GM18507 (cell line): ENCODE measurements at places on chromosomes 7 and 10.

DNA sequence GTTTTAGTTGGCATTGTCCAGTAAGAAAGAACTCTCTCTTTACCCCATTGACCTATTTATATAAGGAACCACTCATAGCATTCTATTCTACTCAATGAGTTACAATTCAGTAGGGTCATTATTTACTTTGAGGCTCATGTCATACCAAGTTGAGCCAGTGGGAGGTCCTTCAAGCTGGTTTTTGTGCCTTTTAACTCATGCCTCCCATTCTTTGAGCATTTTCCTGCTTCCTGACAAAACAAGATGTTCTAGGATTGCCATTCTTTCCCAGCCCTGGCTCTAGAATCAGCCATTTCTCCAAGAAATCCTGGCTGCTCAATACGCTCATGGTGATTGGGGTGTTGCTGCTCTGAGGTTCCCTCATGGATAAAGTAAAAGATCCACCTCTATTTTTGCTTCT, 250.1 kb downstream of the ABCA13 start:
- DNase-seq = no peak

GRCh38 chr7:135428879-135429278, 81.0 kb downstream of the CNOT4 start:
- DNase-seq = no peak

DNA sequence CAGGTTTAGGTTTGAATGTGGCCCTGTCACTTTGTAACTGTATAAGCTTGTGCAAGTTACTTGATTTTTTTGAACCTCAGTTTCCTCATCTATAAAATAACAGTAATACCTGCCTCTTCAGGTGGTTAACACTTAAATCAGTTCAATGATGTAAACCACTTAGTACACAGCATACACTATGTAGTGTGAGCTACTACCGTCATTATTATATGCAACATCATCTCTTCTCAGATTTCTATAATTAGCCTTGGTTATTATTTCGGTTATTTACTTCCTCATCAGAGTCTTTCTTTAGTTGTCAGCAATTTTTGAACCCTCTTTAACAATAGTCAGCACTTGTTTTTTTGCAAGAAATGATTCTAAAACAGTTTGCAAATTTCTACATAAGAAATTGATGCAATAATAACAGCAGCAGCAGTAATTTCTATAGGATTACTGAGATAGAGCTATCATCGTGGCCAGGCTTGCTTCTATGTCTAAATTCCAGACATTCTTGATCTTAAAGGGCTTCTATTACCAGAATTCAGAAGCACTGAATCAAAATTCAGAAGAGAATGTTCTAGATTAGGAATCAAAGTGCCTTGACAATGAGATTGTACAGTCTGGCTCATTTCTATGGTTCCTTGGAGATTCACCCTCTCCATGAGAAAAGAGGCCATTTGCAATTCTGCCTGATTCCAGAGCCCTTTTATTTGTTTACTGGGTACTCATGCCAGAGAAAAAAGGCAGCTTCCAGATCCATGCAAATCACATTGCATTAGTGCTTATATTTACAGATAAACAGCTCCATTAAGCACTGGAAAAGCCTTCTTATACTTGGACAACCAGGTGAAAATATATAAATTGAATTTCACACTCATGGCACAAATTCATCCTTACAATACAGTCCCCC, 25.0 kb upstream of the WDR11 start:
- no peak for DNase-seq

- DNase-seq = no peak
These were observed 57.9 kb upstream of the GTF2IRD1 start for GRCh38 chr7:74395745-74396311.

DNA sequence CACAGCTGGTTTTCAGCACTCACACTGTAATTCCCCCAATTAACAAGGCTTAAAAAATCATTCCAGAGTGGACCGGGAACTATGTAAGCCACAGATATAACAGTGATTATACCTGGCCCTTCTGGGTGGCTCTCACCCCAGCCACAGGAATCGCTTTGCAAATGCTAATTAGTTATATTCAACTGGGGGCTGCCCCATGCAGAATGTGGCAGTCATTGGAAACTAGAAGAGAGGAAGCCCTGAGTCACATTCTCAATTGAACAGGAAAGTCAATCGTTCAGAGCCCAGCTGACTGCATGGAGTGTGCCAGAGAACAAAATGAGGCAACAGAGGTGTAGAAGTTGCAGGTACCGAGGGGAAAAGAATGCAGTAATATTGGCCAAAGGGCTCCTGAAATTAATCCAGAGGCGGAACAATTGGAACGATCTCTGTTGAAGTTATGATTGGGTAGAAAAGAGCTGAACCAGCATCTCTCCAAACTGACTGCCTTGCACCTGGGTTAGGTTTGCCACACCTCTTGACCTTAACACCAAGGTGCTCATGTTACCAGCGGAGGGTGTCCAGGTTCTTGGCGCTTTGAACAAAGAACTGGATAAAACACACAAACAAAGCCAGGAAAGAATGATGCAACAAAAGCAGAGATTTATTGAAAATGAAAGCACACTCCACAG, 909.7 kb upstream of the AUTS2 start:
- no peak for DNase-seq

GRCh38 chr7:27462575-27463270, 200.0 kb downstream of the HIBADH start:
- no peak for DNase-seq

- DNase-seq = no peak
These were observed 14.0 kb downstream of the ADAM8 start for GRCh38 chr10:133262696-133263095.

DNA sequence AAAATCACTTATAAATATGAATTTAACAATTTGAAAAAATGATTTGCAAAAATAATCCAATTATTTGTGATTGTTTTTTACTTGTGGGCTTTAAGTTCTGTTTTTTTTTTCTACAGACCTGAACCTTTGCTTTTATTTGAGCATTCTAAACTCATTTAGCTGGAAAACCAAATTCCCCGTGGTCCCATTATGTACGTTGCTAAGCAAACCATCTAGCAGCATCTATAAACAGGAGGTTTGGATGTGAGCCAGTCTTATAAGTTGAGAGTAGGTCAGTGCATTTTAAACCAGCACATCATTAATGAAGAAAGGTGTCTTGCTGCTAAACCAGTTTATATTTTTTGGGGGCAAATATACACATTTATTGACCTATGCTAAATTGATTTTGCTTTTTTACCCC, 77.3 kb downstream of the LRRN3 start:
- no peak for DNase-seq

DNA sequence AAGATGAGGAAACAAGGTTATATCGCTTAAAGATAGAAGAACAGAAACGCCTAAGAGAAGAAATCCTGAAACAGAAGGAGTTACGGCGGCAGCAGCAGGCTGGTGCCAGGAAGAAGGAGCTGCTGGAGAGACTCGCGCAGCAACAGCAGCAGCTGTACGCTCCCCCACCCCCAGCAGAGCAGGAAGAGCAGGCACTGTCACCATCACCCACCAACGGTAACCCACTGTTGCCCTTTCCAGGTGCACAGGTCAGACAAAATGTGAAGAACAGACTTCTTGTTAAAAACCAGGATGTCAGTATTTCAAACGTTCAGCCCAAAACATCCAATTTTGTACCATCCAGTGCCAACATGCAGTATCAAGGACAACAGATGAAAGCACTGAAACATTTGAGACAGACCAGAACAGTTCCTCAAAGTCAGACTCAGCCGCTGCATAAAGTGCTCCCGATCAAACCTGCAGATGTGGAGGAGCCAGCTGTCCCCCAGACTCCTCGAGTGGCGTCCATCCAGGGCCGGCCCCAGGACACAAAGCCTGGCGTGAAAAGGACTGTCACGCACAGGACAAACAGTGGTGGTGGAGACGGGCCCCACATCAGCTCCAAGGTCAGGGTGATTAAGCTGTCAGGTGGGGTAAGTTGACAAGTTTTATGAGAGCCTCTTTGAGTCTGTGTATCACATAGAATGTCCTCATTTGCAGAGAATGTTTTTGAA, 67.1 kb downstream of the SHH start:
- no peak for DNase-seq

GRCh38 chr10:101397140-101397539, 43.2 kb downstream of the BTRC start:
- no peak for DNase-seq

DNA sequence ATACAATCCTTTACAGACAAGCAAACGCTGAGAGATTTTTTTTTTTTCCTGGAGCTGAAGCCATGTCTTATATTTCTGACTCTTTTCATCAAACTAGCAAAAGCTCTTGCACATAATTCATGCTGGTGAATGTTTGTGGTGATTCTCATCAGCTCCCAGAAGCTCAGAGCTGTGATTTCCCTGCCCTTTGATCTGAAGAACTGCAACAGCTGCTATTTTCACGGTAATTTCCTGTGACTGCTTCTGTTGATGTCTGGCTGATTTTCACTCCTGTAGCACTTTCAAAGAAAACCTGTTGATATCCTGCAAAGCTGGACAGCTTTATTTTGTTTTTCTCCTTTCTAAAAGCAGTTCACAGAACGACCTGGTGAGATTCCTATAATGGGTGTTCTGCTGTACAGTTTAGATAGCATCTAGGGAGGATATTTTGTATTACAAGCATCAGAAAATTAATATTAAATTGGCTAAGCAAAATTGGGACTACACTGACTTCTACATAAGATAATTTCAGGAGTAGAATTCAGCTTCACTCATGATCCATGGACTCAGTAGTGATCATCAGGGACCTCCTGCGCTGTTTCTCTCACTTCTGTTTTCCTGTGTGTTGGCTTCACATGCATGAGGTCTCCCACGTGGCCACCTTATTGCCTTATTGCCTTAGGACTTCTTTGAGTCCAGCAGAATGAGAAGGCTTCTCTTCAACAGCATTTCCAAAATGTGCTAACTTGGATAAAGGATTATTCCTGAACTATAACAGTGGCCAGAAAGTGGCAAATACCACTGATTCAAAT, 1111.6 kb upstream of the SORCS1 start:
- no peak for DNase-seq

DNA sequence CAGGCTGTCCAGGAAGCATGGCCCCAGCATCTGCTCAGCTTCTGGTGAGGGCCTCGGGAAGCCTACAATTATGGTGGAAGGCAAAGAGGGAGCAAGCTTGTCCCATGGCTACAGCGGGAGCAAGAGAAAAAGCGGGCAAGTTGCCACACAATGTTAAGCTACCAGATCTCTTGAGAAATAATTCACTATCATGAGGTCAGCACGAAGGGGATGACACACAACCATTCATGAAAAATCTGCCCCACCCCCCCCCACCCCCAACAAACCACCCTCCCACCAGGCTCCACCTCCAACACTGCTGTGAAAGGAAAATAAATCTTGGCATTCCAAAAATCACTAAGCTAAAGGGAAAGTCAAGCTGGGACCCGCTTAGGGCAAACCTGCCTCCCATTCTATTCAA, 545.8 kb upstream of the NRP1 start:
- DNase-seq = no peak

GRCh38 chr10:128058106-128058749, 68.0 kb downstream of the MKI67 start:
- no peak for DNase-seq

DNA sequence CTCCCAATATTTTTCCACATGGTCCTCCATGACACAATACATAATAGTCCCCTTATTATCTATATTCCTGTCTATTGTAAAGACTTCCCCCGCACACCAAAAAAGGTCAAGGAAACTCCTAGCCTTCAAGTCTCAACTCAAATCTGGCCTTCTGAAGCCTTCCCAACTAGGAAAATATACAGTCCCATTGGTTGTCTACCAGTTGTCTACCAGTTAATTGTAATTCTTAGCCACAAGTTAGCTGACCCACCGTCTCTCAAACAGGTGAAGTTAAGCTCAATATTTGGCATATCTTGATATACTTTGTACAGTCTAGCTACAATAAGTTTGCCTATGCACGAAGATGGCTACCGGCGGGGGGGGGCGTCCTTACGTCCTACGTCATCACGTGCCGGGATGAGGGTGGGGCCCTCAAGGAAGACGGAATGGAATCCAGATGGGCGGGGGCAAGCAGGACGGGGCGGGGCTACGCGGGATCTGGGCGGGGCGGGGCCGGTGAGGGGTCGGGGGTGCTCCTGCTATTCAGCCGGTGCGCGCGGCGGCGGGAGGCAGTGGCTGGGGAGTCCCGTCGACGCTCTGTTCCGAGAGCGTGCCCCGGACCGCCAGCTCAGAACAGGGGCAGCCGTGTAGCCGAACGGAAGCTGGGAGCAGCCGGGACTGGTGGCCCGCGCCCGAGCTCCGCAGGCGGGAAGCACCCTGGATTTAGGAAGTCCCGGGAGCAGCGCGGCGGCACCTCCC, at the start of gene AHR:
Gene AHR, plus strand, starts transcription at position 551 of the 738 bp plus-strand sequence. CDS start 613 bp downstream, outside the sequence.
- DNase-seq = peak; percentile 73

DNA sequence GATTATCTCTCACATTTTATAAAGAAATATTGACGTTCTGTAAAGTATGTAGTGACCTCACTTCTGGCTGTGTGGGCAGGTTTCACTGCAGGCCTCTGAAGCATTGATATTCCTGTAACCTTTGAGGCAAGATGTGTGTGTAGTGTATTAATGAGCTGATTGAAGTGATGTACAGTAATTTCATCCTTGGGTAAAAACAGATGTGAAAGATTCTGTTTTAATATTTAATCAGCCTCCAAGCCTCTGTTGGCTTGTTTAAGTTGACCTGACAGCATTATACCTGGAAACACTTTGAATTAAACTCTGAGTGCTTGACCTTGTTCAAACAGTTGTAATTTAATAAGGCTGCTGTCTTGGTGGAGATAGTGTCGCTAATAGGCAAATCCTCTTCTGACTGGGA, 74.9 kb downstream of the KAT6B start:
- no peak for DNase-seq

- DNase-seq = no peak
These were observed 118.6 kb downstream of the ZMIZ1 start for GRCh38 chr10:79187121-79187940.

GRCh38 chr10:31602541-31603234, 283.7 kb downstream of the ZEB1 start:
- no peak for DNase-seq

- DNase-seq = peak; percentile 11
These were observed 40.7 kb downstream of the TARP start for GRCh38 chr7:38232502-38233366.

DNA sequence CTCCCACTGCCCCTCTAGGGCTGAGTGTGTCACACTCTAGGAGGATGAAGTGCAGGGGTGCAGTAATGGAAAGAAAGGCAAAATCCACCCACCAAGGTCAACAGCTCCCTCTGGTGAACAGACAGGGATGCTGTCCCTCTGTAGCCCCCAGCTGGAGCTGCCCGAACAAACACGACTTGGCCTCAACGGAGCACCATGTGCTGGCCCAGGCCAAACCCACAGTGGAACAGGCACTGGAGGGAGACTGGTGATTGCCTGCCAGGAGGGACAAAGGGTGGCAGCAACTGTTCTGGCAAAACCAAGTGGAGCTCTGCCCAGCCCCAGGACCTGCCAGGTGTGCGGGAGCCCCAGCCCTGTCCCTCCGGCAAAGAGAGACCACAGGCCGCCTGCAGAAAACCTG, 20.7 kb downstream of the PDIA4 start:
- no peak for DNase-seq

DNA sequence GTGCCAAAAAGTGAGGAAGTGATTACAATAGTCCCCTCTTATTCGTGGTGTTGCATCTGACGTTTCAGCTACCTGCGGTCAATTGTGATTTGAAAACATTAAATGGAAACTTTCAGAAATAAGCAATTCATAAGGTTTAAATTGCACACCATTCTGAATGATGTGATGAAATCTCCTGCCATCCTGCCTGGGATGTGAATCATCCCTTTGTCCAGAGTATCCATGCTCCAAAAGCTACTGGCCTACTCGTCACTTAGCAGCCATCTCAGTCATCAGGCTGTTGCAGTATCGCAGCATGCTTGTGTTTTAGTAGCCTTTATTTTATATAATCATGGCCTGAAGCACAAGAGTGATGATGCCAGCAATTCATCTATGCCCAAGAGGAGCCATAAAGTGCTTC, 97.7 kb upstream of the CDCA7L start:
- no peak for DNase-seq

GRCh38 chr7:65438598-65438997, 64.9 kb downstream of the ZNF92 start:
- no peak for DNase-seq
